Activated T-helper 2 cell treated with anti-CD3 and anti-CD28 coated beads, Interferon-gamma antibody, Interleukin-2, Interleukin-4, amounts not matched to agents 10 μg/mL and 5 μg/mL and 100 μg/mL, durations not matched to agents 14 hours and 24 hours and 36 hours (primary cell): ENCODE measurements at places on chromosomes 6 and 20. TPM values are rescaled to one million over a fixed set of nuclear protein-coding genes. Genes with fewer than 3 reads are reported as not detected.

PGC gene
- total RNA-seq, result not detected in 2 replicates

GGTLC1 gene
- not detected in 2 replicates for total RNA-seq

PPIL6 gene
- 0.32 TPM in 1 of 2 replicates, not detected in the other for total RNA-seq

SCGN gene
- total RNA-seq, result not detected in 2 replicates

BEND6 gene
- total RNA-seq, result not detected in 2 replicates

SCRT2 gene
- not detected in 2 replicates for total RNA-seq

GMPR gene
- total RNA-seq, result 1.0 and 1.1 TPM in 2 replicates

CST5 gene
- not detected in 2 replicates for total RNA-seq

POLR3F gene
- 12.5 and 13.5 TPM in 2 replicates for total RNA-seq

ZNF343 gene
- total RNA-seq, result 13.5 and 15.4 TPM in 2 replicates

LY6G6C gene
- total RNA-seq, result not detected in 2 replicates

ZSWIM1 gene
- total RNA-seq, result 9.3 and 10.3 TPM in 2 replicates

DNA sequence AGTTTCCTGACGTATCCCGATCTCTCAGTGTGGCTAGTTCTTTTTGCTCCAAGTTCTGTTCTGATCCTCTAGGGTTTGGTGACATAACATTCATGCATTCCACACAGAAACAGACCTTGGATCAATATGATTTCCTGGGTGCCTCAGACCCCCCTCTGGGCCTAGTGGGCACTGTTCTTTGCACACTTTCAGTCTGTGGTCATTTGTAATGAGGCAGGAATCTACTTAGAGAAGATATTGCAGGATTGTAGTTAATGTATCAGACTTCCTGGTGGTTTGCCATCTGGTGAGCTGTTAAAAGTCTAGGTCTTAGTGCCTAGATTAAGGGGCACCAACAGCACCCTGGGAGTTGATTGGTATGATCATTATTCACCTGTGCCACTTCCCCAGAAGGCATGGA lies 7.5 kb downstream of the BEND6 start:
- DNase-seq, result no peak

- no peak for DNase-seq
These were observed 34.0 kb upstream of the BMP6 start for GRCh38 chr6:7691675-7692452.

DNA sequence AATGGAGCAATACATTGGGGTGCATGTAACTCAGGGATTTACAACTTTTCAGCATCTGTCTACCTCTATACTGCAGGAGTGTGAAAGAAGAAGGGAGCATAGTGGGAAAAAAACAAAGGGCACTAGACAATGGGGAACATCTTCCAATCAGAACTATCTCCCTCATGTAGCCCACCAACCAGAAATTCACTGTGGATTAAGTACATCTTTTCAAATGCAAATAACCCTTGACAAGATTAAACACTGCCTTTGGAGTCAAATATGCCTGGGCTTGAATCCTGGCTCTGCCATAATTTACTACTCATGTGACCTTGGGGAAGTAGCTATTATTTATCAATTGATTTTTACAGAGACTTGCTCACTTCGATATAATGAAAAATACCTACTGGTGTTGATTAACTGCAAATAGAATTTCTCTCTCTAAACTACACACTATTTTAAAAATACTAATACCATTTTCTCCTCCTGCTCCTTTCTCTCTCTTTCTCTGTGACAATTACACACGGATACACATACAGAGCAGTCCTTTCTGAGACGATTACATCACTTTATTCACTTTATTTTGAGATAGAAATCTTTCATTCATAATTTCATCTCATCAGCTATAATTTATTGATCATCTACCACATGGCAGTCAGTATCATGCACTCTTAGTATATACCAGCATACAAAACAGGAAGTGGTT lies 783.7 kb downstream of the FRK start:
- DNase-seq, result no peak

DNA sequence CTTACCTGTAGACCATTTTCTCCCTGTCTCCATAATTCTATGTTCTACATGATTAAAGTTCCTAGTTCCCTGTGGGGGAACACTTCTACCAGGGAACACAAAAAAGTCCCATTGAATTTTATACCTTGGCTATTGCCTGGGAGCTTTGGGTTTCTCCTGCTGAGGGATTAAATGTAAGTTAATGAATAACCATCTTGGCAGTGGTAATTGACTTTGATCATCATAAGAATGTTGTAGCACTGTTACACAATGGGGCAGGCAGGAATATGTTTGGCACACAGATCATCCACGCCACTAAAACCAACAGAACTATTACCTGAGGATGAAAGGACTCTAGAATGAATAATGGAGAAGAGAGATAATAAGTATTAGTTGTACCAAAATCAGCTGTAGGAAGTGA lies 1106.2 kb upstream of the GJE1 start:
- DNase-seq, result no peak

- DNase-seq, result no peak
These were observed 216.5 kb downstream of the ZMYND8 start for GRCh38 chr20:47139934-47140535.

- DNase-seq, result no peak
These were observed 4.1 kb downstream of the ANGPT4 start for GRCh38 chr20:911882-912600.

DNA sequence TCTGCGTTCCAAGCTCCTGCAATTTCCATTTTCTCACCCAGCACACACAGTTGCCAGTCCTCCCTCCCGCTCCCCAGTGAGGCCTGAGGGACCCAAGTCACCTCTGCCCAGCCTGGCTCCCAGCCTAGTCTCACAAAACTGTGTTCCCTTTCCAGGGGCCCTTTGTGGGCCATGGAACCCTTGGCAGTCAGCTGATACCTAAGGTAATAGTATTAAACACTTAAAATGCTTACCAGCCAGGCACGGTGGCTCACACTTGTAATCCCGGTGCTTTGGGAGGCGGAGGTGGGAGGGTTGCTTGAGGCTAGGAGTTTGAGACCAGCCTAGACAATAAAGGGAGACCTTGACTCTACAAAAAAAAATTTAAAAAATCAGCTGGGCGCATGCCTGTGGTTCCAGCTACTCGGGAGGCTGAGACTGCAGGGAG lies 3.2 kb upstream of the RBM38 start:
- no peak for DNase-seq

DNA sequence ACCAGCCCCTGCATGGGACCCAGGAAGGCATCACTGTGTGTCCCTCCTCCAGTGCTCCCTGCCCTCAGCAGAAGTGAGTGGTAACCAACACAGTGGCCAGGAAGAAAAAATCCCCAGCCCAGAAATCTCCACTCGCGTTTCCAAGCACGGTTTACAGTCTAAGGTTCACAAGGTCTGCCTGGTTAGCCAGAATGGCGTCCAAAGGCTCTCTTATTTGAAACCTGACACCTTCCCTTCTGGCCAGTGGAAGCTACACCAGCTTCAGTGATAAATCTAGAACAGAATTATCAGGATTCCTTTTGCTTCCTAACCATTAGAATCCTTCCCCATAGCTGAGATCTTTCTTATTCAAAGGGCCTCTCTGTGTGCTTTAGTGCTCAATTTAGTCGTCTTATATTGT lies 9.2 kb downstream of the LY86 start:
- no peak for DNase-seq

- DNase-seq, result no peak
These were observed 235.2 kb downstream of the LRFN2 start for GRCh38 chr6:40352006-40352405.

GRCh38 chr6:167047554-167047953 lies 48.4 kb downstream of the CEP43 start:
- no peak for DNase-seq

DNA sequence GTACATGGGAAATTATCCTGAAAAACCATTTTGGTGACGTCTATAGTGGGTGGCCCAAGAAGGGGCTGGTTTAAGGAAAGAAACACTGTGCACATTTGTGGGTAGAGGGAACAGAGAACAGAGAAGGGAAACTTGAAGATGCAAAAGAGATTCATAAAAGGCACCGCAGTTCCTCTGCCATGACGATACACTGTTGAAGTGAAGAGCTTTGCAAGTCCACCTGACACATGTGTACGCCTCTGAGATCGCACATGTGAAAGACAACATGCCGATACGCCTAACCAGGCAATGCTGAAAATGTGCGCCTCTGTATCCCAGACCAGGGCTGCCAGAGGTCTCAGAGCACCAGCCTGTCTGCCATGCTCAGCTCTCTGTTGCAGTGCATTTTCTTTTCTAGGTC lies 180.9 kb downstream of the KIF16B start:
- DNase-seq, result no peak

DNA sequence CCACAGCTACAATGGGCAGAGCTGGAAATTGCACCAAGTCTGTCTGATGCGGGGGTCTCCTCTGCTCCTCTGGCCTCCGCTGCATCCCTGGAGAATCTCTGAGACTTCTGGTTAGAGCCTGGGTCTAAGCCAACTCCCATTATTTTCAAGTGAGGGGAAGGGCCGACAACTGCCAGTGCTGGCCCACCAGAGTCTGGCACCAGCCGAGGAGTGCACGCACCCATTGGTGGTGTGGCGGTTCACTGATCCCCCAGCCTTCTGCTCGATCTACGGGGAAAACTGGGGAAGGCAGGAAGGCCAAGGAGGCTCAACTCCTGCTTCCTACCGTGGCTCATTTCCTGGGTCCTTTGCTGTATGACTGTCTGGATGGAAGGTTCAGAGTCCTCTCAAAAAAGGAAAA lies 6.2 kb downstream of the NQO2 start:
- DNase-seq, result no peak

DNA sequence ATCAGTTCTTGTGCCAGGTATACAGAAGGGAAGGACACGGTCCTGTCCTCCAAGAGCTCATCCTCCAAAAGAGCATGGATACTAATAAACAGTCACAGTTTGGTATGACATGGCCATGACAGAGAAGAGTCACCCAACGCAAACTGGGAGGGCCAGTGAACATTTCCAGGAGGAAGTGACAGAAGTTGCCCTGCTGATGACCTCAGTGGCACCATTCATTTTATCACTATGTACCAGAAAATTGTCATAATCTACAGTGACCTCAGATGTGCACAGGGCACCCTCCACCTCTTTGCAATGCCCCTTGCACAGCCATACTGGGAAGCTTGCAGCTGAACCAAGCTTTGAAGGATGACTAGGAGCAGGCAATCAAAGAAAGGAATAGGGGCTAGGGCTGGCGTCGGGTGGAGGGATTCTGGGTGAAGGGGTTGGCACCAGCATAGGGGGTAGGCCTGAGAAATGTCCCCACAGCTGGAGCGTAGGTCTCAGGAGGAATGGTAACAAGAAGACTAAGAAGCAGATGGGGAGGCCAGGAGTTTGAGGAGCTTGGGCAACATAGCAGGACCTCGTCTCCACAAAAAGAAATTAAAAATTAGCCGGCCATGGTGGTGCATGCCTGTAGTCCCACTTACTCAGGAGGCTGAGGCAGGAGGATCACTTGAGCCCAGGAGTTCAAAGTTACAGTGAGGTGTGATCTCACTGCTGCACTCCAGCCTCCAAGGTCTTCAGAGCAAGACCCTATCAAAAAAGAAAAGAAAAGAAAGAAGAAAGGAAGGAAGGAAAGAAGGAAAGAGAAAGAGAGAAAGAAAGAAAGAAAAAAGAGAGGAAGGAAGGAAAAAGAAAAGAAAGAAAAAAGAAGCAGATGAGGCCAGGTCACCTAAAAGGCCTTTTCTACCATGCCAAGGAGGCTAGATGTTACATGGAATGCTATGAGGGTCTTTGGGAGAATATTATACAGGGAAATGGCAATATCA lies 65.3 kb upstream of the SNX9 start:
- no peak for DNase-seq

GRCh38 chr20:59644371-59644939 lies 40.1 kb downstream of the PHACTR3 start:
- DNase-seq, result no peak

DNA sequence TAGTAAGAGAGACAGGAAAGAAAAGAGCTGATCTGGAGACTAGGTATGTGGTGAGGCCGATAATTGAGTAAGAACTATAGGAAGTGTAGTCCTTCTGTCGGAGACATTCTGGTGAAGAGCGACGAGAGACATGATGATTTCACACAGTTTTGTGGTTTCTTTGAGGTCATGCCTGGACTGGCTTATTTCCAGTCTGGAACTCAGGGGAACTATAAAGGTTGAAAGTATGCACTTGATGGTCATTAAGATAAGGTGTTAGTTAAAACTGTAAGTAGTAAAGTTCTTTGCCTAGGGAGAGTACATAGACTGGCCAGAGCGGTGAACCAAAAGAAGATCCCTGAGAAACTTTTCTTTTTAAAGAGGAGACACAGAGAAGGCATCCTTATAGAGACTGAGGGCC lies 68.8 kb downstream of the RFX6 start:
- DNase-seq, result no peak

GRCh38 chr6:37041521-37041920 lies 36.1 kb downstream of the FGD2 start:
- no peak for DNase-seq

DNA sequence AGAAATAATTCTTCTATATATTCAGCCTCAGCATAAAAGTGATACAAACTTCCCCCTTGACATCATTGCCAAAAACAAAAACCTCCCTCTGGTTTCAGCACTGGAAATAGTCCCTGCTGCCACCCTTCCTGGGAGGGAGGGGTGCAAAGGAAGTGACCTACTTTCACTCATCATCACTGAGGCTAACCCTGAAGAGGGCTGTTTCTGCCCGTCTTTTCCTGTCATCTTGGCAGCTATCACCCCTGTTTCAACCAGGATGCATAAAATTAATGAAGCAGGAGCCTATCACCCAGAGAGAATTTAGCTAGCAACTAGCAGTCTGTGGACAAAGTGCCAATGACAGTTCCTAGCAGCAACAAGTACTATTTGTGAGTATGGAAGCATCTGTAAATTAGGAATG lies 397.8 kb downstream of the LAMA2 start:
- DNase-seq, result no peak

- peak; percentile 78 for DNase-seq
These were observed 22.1 kb downstream of the BACH2 start for GRCh38 chr6:90274451-90275030.
